ENCODE measurements at places on chromosomes 5 and 9.

DNA sequence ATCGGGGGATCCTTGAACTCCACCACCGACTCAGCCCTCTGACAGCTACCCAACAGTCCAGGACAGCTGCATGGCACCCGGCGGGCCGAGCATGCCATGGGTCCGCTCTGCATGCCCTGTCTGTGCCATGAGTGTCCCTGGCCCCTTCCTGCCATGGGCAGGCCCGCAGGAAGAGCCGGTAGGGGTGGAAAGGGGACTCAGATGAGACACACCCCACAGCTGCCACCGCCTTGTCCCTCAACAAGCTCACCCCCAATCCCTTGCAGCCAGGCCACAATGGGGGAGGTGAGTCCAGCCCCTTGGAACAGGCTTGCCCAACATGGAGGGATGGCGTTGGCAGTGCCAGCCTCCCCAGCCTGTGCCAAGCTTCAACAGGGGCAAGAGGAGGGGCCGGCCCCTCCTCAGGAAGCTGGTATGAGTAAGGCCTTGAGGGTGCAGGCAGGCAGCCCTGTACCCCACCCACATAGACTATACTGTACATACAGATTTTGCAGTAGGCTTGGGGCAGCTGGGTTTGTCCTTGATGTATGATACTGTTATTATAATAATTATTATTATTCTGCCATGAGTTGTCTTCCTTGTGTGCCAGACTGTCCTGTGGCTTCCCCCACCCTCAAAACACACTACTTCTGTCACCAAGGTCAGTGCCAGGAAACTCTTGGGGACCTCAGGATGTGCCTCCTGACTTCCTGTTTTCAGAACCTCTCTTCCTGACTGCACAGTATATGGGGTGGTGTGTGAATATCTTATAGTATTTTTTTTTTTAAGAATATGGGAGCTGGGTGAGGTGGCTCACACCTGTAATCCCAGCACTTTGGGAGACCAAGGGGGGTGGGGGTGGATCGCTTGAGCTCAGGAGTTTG lies 12.0 kb upstream of the SLC34A1 start:
- DNase-seq: no peak

DNA sequence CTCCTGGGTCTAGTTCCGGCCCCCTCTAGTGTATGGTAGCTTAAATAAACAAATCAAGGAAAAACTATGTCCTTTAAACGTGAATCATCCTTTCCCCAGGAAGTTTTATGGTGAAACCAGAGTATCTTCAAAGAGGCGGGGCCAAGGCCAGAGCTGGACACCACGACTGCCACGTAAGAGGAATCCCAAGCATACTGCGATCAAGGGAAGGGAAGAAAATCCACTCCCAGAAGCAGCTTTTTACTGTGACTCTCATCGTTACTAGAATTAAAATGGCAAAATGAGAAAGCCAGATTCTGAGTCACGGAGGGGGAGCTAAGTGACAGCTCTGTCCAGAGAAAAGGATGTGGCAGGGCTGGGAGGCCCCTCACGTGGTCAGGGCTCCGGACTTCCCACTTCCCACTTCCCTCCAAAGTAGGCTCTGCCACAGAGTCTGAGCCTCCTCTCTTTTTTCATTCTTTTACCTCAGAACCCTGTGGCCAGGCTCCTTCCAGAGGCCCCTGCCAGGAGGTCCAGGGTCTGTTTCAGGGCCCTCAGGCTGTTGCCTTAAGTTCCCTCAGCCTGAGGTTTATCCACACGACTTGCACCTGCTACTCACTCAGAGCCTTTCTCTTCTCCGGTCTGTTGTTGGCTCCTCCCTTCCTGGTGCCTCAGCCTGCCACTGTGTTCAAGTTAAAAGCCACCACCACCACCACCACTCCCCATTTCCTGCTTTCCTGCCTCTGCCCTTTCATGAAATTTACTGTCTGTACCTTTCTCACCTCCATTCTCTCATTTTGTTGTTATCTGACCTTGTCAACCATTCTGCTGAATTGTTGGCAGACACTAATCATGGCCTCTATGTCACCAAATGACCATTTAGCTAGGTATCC lies 1.4 kb upstream of the GLRX start:
- DNase-seq: no peak

- DNase-seq: no peak
These were observed 467 bp upstream of the PHF19 start for GRCh38 chr9:120877276-120878034.

DNA sequence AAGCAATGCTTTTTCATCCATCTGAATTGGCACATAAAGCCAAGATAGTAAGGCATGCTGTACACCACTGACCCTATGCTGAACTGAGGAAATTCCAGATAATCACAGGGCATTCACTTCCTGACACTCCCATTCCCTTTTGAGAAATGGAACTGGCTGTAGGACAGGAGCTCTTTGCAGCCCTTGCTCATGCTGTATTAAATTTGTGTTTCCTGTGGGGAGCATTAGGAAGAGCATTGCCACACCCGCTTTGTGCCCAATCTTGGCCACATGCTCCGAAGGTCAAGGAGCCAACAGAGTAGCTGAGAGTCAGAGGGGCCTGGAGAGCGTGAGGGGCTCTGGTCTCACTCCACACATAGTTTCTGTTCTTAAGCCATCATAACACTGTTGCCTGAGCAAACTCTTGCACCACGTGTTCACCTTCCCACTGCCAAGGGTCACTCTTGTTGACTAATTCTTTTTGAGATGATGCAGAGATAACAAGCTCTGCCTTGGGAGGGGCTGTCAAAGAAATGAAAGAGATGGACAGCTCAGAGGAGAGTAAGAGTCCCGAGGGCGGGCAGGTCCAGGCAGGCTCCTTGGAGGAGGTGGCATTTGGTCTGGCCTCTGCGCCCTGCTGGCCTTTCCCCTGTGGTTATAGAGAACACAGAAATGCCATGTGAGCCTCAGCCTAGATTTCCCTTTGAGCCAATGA lies 31.7 kb upstream of the ARAP3 start:
- DNase-seq: no peak

- DNase-seq: no peak
These were observed 6.8 kb upstream of the CEP120 start for GRCh38 chr5:123429993-123430392.

GRCh38 chr5:143153332-143154119 lies 250.0 kb downstream of the NR3C1 start:
- no peak for DNase-seq

DNA sequence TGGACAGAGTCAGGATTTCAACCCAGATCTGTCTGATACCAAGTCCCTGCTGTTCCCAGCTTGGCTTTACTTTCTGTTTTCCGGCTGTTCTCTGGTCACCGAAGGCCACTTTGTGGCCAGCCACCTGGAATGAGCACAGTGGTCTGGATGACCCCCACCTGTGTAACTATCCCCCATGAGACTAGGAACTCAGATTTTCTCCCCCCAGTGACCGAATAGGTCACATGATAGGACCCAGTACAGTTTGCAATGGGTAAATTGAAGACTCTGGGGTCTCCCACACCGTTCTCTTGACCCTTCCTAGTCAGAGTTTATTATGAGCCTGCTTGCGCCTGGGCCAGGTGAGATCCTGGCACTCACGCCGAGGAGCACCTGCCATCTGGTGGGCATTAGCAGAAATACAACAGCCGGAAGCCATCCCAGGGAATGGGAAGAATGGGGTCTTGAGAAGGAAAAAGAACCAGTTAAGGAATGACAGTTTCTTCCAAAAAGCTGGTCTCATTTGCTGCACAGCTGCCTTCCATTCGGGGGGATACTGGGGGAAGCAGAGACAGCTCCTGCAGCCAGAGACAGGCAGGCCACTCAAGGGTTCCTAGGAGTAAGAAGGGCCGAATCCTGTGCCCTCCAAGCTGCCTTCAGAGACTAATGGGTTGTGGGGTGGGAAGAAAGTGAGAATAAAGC lies 7.1 kb downstream of the PHYHD1 start:
- no peak for DNase-seq

- no peak for DNase-seq
These were observed 20.2 kb upstream of the NREP start for GRCh38 chr5:111776913-111777781.

Data from anterior cingulate cortex (tissue), 58 donors.